Stimulated activated CD4-positive, alpha-beta T cell treated with anti-CD3 and anti-CD28 coated beads, Interleukin-1b, Interleukin-23, amount 100 ng/mL, for 24 hours (primary cell): ENCODE measurements at places on chromosomes 7 and 10.

GRCh38 chr10:131640045-131640644 lies 260.7 kb upstream of the PPP2R2D start:
- no peak for DNase-seq

DNA sequence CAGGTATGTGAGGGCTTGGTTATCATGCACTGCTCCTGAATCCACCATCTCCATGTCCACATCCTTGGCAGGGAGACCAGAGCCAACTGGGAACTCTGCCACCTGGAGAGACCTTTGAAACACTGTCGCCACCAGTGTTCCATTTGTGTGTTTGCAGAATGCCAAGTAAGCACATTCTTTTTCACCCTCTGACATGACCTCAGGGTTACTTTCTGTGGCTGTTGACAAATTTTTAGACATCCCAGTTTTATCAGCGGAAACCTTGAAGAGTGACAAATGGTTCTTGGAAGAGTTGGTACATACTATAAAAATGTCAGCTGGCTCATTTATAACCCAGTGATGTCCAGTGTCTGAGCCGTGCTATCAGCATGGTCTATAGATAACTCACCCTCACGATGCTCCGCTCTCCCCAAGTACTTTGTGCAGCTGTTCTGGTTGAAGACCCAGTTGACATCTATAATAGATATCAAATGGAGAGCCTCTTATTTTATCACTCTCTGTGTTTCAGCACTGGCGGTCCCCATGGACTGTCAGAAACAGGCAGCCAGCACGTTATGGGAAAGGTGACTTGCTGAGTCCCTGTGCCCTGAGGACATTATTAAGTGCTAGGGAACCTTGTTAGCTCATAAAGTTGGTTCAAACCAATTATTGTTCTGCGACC lies 563.1 kb upstream of the GALNT17 start:
- no peak for DNase-seq

GRCh38 chr10:74011770-74012169 lies 13.9 kb downstream of the VCL start:
- DNase-seq: no peak

GRCh38 chr7:45108863-45109262 lies 2.6 kb downstream of the TBRG4 start:
- no peak for DNase-seq

GRCh38 chr7:32890010-32890792 lies 1.4 kb downstream of the KBTBD2 start:
- no peak for DNase-seq

GRCh38 chr7:56007167-56007652 lies 42.8 kb downstream of the NIPSNAP2 start:
- no peak for DNase-seq

- DNase-seq: no peak
Observed at GRCh38 chr10:4201866-4202825, 417.1 kb upstream of the KLF6 start.

DNA sequence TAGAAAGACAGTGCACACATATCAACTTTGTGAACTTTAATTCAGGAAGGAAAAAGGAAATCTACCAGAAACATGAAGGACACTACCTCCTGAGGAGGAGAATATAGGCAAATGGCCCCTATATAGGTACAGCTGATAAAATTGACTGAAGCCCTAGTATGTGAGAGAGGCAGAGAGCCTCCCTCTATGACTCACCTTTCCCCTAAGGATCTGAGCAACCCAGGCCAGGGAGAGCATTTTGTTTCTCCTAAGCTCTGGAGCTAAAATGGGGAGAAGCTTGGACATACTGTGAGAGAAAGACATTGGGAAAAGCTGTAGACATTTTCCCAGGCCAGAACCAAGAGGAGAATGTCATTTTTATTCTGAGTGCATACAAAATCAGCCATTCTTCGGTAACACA lies 303.5 kb downstream of the AHR start:
- DNase-seq: no peak

- DNase-seq: no peak
Observed at GRCh38 chr7:135731-136645, 56.4 kb upstream of the FAM20C start.

- no peak for DNase-seq
Observed at GRCh38 chr10:52653263-52653909, 119.2 kb downstream of the MBL2 start.
